ENCODE measurements at places on chromosomes 6 and 20.
A peak's percentile ranks its signal among the peaks of the same experiment; 100 is the strongest.

- DNase-seq, result no peak
Measured at GRCh38 chr20:17611540-17612286, 41.8 kb downstream of the DSTN start.

GRCh38 chr6:142804490-142804889 is 140.5 kb downstream of the HIVEP2 start:
- DNase-seq, result no peak

DNA sequence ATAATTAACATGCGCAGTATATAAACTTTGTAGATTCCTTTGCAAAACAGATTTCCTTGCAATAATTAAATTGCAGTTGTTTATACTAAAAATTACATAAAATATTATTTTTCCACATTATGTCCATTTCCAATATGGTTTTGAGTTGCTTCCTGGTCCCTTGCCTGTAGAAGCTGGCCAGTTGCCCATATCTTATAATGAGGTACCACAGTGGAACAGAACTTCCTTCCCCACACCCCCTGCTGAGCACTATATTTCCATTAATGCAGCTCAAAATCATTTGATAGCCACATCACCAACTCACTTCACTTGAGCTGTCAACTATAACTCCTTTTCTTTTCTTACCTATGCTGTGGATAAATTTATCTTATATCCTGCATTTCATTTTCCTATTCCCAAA is 194.6 kb downstream of the DST start:
- DNase-seq, result no peak

GRCh38 chr6:12149944-12150510 is 137.9 kb downstream of the HIVEP1 start:
- no peak for DNase-seq

DNA sequence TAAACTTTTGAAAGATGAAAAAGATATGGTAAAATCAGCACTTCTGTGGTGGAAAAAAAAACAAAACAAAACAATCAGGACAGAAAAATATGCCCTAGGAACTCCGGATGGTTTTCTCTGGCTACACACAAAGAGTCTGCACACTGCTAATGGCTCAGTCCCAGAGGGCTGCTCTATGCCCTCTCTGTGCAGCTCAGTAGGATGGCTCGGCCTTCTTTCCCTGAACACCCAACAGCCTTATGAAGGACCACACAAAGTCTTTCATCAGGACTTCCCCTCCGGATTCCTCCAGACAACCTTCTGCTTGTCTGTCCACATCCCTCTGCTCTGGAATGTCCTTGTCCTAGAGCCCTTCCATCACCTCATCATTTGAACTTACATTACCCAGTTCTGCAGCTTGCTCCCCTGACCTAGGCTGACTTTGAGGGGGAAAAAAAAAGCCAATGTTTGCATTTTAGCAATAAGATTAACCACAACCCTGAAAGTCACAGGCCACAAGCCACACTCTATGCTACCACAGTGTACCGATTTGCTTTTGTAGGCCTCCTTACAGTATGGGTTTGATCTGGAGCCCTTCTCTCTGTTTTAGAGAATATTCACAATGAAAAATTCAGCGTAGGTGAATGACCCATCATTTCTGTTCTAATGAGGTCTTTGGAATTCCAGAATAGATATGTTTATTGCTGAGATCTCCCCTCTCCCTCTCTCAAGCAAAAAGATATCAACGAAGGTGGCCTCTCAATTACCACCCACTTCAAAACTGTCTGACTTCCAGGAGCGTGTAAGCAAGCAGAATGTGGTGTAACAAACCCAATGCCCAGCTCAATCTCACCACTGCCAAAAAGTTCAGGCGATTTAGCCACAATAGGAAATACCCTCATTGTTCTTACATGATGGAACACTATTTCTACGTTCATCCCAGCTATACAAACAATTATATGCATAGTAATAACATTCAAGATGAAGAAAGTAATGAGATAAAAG is 164.0 kb downstream of the GMDS start:
- DNase-seq, result no peak

- DNase-seq, result no peak
Measured at GRCh38 chr6:158567871-158568401, 8.0 kb downstream of the TMEM181 start.

DNA sequence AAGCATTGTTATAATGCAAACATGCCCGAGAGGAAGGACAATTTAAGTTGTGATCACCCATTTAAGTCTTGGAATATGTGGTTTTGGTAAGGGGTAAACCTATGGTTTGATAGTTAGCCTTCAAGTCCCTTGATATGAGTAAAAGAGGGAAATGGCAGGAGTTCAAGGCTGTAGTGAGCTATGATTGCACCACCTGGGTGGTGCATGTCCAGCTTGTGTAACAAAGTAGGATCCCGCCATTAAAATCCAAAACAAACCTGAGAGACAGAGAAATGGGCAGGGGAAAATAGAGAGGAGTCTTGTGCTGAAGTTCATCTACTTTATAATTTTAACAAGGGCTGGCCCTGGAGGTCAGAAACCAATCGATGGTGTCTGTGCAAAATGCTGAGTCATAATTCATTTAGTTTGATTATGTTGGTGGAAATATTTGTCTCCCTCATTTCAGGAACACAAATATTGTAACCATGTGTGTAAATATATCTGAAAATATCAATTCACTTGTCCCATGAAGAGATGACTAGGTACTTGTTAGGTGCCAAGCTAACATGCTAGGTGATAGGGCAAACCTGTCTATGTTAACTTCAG is 23.2 kb upstream of the ARMH2 start:
- DNase-seq, result no peak

DNA sequence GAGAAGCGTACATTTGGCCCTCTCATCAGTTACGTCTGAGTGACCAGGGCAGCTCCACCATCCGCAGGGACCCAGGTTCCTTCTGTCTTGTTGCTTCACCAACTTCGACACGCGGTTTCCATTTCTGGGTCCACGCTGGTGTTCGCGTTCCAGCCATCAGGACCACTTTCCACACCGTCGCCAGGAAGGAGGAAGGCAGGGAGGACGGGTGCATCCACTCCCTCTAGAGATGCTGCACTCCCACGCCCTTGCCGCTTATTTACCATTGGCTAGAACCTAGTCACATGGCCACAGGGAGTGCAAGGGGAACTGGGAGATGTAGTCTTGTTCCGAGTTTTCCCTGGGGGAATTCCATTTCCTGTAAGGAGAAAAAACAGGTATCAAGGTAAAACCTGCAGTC is 33.2 kb upstream of the SNX9 start:
- no peak for DNase-seq

DNA sequence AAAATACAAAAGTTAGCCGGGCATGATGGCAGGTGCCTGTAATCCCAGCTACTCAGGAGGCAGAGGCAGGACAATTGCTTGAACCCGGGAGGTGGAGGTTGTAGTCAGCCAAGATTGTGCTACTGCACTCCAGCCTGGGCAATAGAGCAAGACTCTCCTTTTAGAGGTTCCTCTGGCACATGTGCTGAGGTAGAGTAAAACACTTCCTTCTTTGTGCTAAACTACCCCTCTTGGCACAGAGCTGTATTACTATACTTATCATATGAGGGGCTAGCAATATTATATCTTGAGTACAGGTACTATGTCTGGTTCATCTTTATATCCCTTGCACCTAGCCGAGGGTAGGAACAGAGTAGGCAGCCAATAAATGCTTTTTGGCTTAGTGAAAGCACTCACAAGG is 40.2 kb upstream of the SAMHD1 start:
- DNase-seq, result no peak

DNA sequence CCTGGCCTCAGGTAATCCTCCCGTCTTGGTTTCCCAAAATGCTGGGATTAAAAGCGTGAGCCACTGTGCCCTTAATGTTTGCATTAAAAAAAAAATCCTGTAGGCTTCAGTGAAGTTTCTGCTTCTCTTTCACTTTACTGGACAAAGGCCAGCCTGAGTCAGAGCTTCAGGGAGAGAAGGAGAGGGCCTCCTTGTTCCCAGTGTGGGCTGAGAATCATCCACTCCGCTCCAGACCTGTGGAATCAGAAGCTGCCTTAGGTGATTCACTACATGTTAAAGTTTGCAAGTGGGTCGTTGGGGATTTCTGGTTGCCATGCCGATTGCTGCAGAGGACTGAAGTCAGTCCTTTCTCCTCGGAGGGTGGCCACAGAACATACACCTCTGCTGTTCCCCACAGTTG is 113.3 kb upstream of the EEF1E1 start:
- no peak for DNase-seq

DNA sequence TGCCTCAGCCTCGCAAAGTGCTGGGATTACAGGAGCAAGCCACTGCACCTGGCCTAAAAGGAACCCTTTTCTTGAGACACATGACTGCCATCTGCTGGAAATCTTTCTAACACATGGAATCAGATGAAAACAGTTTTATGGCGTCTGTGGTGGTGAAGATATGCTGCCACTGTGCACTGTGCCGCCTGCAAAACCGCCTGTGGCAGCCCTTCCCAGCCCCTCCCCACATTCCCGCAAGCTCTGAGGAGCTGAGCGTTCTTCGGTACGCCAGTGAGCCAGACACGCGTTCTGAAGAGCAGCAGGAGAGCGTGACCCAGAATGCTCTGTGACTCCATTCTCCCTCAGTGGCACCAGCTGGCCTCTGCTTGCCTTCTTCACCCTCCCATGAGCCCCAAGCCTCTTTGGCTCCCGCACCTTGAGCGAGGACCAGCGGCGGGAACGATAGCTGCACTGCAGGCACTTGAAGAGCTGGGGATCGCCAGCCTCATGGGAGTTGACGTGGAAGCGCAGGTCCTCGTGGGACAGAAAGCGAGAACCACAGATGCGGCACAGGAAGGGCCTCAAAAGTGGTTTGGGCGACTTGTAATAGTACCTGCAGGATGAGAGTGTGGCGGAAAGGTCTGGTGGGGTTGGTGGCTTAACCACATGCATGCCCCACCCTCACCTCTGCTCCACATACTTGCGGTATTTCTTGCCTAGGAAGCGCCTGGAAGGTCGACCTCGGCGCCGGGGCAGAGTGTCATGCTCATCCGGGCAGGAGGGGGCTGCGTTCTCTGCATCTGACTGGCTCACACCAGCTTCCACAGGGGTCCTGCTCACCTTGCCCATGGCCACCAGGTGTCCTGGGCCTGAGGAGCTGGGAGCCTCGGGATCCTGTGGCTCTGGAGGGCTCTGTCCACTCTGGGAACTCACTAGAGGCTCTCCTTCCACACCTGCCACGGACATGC is 8.7 kb downstream of the ZNF335 start:
- DNase-seq, result no peak

- peak; percentile 50 for DNase-seq
Measured at GRCh38 chr6:26249957-26250697, 114.9 kb upstream of the BTN3A2 start.

- DNase-seq, result no peak
Measured at GRCh38 chr6:40715570-40716403, 128.6 kb upstream of the LRFN2 start.

- no peak for DNase-seq
Measured at GRCh38 chr20:50968289-50968688, 9.7 kb downstream of the MOCS3 start.

GRCh38 chr6:157766901-157767774 is 55.9 kb upstream of the SNX9 start:
- no peak for DNase-seq

GRCh38 chr20:42370075-42370474 is 751.9 kb upstream of the CHD6 start:
- DNase-seq, result no peak

GRCh38 chr6:149545258-149545753 is 537 bp downstream of the PPIL4 start:
- peak; percentile 62 for DNase-seq

DNA sequence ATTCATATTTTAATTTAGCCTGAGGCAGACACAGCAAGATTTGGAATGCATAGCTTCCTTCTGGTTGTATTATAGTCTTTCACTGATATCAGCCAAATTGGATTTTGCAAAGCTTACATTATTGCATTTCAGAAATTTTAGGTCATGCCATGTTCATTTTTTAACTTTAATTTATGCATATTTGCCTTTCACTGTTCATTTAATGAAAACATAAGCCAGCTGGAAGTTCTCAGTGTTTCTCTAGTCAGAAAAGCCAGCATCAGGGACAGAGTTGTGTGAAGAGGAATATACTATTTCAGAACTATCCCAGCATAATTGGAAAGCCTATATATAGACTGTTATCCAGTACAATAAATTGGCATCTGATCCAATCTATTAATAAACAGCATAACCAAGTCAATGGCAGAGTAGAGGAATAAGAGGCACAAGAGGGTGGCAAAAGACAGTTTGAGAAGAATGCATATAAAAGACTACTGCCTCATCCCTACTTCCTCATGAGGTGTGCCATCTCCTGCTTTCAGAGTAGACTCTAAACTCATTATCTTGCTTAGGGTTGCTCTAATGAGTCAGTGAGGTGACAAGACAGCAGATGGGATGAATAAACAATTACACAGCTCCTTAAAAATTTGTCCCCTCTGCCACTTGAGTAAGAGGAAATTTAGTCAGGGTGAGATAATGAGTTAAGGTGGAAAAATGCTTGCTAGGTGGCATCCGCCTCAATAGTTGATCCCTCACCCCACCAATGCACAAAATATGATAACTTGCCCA is 159.8 kb upstream of the HCRTR2 start:
- DNase-seq, result no peak

DNA sequence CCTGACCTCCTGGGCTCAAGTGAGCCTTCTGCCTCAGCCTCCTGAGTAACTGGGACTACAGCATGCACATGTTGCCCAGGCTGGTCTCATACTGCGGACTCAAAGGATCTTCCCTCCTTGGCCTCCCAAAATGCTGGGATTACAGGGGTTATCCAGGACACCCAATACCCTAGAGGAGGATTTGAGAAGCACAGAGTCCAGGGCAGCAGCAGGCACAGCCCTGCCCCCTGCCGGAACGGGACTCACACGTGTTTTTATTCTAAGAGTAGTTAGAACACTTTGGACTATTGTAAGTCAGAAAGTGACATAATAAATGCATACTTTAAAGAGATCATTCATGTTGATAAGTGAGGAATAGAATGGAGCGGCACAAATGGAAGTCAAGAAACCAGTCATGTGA is 80.2 kb downstream of the C6orf118 start:
- DNase-seq, result no peak

- DNase-seq, result no peak
Measured at GRCh38 chr20:36063916-36064657, 90.5 kb upstream of the EPB41L1 start.

- no peak for DNase-seq
Measured at GRCh38 chr20:53647286-53647821, 53.7 kb upstream of the ZNF217 start.

- DNase-seq, result no peak
Measured at GRCh38 chr20:29740601-29740950, 1516.9 kb upstream of the DEFB115 start.

DNA sequence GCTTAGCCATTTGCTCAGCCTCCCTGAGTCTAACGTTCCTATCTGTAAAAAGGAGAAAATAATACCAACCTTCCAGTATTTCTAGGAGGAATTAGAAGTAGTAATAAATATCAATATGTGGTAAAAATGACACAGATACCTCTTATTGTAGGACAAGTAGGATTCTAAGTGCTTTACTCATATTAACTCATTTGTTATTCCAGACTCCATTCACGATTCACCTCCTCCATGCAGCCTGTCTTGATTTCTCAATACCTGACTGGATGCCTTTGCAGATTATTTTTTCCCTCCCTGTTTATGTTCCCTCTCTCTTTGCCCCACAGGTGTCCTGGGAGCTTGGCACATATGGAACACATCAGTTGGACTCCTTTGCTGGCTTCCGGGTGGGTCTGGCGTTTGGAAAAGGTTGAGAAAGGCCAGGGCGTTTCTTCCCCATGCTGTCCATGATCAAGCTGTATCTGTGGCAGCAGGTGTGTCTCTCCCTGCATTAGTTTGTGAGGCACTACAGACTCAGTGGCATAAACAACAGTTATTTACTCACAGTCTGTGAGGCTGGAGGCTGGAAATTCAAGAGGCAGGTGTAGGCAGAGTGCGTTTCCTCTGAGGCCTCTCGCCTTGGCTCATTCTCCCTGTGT is 10.7 kb upstream of the DUSP22 start:
- no peak for DNase-seq

- no peak for DNase-seq
Measured at GRCh38 chr20:32040142-32040953, 11.7 kb upstream of the HCK start.
